Sigmoid colon (tissue), 7 donors: ENCODE measurements at places on chromosomes 16 and 17. TPM values are rescaled to one million over a fixed set of nuclear protein-coding genes. Genes with fewer than 3 reads are reported as not detected.

Gene ZNF287
- 6.8 TPM for total RNA-seq

GRCh38 chr17:61467416-61468262 is 15.4 kb downstream of the TBX4 start:
- DNase-seq = peak; percentile 50

DNA sequence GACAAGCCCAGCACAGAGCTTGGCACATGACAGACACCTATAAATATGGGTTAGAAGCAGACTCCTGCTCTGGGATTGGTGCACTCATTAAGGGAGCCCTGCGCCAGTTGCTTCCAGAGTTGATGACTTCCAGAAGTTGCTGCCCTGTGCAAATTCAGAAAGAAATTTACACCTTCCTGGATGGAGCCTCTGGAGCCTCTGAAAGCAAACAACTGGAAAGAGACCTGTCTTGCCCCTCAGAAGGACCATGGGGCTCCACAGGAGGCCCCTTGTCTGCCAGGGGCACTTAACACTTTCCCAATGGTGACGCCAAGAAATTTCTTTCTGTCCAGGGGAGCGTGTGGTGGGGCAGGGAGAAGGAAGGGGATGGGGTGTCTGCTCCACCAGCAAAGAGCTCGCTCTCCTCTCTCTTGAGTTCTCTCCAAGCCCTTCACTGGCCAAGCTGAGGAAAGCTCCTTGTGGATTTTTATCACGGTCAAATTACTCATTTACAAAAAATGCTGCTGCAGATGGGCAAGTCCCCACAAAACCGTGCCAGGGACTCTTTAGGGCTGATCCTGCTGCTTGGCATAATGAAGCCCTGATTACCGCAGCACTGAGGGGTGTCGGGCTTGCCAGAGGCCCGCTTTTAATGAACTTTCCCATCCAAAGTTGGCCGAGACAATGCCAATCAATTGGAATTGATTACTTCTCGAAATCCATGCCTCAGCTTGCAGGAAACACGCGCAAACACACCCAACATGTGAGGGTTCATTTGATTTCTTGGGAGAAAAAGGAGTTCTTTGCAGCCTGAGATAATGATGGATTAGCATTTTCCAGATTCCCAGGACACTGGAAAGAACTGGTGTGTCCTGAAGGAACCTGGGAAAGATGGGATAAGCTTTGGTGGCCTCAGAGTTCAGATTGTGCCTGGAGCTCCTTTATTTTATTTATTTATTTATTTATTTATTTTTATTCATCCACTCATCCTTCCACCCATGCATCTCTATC is 583.6 kb upstream of the CDH5 start:
- no peak for DNase-seq

DNA sequence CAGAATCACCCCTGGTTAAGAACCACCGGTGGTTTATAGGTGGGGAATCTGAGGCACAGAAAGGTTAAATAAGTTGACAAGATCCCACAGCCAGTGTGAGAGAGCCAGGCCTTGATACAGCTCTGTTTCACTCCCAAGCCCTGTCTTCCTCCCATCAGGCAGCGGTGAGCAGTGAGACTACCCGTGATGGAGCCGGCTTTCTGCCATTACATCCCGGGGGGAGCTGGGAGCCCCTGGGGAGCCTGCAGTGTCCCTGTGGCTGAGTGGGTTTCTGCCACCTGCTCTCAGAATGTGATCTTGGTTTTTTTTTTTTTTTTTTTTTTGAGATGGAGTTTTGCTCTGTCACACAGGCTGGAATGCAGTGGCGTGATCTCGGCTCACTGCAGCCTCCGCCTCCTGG is 66.4 kb downstream of the ABCC1 start:
- DNase-seq = no peak

DNA sequence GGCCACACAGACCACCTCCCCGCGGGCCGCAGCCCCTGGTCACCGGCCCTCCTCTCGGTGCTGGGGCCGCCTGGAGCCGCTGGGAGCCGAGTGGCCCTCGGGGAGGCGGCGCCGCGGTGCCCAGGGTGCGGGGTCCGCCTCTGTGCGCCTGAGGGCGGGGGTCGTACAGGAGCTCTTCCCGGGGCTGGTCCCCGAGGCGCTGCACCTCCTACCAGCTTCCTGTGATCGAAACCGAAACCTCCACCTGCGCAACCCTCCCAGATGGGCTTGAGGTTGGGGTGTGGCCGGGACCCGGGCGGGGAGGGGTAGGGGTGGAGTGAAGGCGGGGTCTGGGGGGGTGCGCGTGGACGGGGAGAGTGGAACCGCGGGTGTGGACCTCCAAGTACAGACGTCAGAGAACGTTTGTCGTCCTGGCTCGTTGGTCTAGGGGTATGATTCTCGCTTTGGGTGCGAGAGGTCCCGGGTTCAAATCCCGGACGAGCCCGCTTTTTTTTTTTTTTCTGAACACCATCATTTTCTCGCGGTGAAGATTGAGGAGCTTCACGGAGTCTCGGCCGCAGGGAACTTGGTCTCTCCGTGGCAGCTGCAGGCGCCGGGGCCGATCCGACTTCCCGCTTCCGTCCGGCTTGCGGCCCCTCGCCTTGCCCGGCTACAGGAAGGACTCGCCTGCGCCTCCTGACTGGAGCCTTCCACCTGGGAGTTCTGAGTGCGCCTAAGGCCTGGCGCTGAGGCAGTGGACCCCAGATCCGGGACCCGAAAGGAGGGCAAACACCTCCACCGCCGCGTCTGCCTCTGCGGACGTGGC is 23.9 kb downstream of the ZNF213 start:
- DNase-seq = peak; percentile 95

DNA sequence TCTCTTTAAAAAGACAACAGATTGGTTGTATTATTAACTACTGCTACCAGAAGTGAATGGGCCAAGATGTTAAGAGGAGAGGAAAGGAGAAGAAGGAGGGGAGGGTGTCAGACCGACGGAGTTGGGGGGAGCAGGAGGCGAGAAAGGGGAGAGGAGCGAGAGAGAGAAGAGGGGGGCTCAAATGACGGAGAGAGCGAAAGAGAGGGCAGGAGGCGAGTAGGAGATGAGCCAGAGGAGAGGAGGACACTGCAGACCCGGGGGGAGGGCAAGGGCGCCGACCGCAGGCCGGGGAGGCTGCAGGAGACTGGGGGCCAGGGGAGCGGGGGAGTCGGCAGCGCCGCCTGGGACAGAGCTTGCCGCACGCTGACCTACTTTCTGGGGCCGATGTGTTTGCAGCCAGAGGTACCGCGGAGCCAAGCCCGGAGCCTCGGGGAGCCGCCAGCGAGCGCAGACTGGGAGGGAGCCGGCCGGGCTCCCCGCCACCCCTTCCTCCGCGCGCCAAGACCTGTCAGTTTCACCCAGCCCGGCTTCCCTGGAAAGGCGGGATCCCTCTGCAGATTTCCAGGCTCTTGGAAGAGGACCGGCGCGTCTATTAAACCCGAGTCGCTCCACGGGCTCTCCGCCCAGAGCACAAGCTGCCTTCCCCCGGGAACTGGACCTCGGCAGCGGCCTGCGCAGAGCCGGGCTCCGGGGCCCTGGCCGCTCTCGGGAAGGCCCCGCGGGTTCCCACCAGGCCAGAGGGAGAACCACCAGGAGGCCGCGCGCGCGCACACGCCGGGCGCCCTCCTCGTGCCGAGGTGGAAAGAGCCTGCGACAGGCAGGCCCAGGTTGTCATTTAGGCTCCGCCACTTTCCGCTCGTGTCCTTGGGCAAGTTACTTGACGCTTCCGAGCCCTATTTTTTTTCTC is 74.6 kb downstream of the CMC2 start:
- peak; percentile 92 for DNase-seq

Gene PERCC1
- not detected for total RNA-seq

DNA sequence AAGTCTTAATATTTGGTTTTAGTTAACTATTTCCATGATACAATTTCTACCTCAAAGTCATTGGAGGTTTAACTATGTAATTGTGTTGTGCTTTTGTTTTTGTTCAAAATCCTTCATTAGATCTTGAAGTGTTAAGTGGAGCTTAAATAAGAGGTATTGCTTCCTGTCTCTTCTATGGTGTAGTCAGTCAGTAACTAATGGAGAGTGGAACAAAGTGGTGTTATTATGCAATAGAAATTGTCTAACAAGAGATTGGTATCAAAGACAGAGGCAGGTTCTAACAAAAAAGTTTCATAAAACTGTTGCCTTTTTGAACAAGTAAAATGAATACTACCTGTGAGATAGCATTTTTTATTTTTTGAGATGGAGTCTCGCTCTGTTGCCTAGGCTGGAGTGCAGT is 45.2 kb downstream of the GRB7 start:
- no peak for DNase-seq

Gene ACAP1
- total RNA-seq = 2.5 TPM

- peak; percentile 57 for DNase-seq
These were observed 163.7 kb upstream of the CHMP6 start for GRCh38 chr17:80827646-80828643.

- DNase-seq = no peak
These were observed 297.9 kb upstream of the PSMD7 start for GRCh38 chr16:73998707-73999106.
